ENCODE measurements at places on chromosomes 2 and 18.

- H3K27ac ChIP-seq, result no peak overlapping the region
- no peak overlapping the region for H3K4me3 ChIP-seq
- H3K4me1 ChIP-seq, result no peaks in the 10 kb centered on the region
- no peaks in the 10 kb centered on the region for H3K36me3 ChIP-seq
- H3K27me3 ChIP-seq, result peaks cover 20% of the 10 kb centered on the region
- DNase-seq, result no peak
Observed at GRCh38 chr2:241925277-241925676, 55.7 kb downstream of the RTP5 start.

DNA sequence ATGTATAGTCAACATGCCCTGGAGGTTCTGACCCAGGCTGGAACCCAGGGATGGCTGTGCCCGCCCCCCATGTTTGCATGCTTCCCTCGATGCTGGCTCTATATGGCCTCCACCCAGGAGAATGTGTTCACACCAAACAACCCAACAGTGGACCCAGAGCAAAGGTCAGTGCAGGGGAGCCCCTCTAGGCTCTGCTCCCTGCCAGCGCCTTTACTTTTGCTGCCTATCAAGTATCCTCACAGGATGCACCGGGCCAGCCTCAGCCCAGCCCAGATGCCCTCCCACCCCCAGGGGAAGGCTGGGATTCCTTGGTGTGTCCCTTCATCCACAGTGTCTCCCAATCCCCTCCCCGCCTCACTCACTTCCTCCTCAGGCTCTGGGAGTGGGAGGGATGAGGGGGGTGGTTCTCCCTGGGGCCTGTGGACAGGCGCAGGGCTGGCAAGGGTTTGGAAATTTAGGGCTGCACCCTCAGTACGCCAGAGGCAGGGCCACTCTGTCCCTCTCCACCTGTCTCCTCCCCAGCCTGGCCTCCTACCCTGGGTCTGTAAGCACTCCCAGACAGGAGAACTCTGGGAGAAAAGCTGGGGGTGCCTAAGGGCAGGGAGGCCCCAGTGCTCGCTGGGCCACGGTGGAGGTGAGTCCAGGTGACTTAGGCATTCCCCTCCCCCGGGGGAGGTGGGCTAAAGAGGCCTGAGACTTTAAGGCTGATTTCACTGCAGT is 2.3 kb downstream of the ATP6V1B1 start:
- H3K4me1 ChIP-seq, result no peaks in the 10 kb centered on the region
- H3K36me3 ChIP-seq, result no peaks in the 10 kb centered on the region
- peaks cover 52% of the 10 kb centered on the region for H3K27me3 ChIP-seq
- DNase-seq, result no peak
- no peak overlapping the region for H3K27ac ChIP-seq

DNA sequence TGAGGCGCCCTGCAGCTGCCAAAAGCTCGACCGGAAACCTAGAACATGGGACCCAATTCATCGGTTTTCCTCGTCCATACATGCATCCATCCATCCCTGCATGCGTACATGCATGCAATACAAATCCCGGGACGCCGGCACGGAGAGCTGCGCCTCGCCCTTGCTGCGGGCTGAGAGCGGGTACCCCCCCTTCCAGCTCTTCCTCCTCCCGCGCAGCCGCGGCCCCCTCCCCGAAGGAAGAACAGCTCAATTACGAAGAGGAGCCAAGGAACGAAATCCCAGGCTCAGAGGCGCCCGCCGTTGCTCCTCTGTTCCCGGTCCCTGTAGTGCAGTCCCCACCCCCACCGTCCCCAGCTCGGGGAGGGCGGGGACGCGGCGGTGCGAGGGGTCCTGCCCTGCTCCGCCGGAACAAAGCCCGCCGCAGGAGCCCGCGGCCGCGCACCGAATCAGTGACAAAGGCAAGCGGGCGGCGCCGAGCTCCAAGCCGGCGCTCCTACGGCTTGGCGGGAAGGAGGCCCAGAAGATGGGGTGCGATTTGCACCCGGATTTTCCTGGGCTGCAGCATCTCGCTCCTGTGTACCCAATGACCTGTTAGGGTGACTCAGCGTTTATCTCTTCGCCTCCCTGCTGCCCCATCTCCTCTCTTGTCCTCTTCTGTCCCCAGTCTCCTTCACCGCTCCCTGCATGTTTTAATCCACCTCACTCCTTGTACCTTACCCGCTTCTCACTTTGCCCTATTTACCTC is 8.9 kb upstream of the POU3F3 start:
- H3K36me3 ChIP-seq, result no peaks in the 10 kb centered on the region
- peaks cover 30% of the 10 kb centered on the region for H3K4me1 ChIP-seq
- H3K27me3 ChIP-seq, result peaks cover 100% of the 10 kb centered on the region
- no peak for DNase-seq
- no peak overlapping the region for H3K27ac ChIP-seq

GRCh38 chr2:65557616-65558573 is 125.5 kb upstream of the SPRED2 start:
- H3K4me3 ChIP-seq, result no peak overlapping the region
- no peak overlapping the region for H3K27ac ChIP-seq
- DNase-seq, result no peak
- H3K27me3 ChIP-seq, result peaks cover 4% of the 10 kb centered on the region
- H3K36me3 ChIP-seq, result no peaks in the 10 kb centered on the region
- H3K4me1 ChIP-seq, result peaks cover 5% of the 10 kb centered on the region

- H3K27me3 ChIP-seq, result no peaks in the 10 kb centered on the region
- no peaks in the 10 kb centered on the region for H3K36me3 ChIP-seq
- peak overlapping the region; percentile 94 for H3K27ac ChIP-seq
- peak overlapping the region; percentile 57 for H3K4me3 ChIP-seq
- peak; percentile 52 for DNase-seq
Observed at GRCh38 chr2:70132244-70133126, 45.2 kb downstream of the PCBP1 start.
